T-helper 17 cell (primary cell): ENCODE measurements at places on chromosomes 2 and 18. TPM values are rescaled to one million over a fixed set of nuclear protein-coding genes. Genes with fewer than 3 reads are reported as not detected.

GRCh38 chr2:218802386-218802994 lies 20.5 kb downstream of the CYP27A1 start:
- no peak overlapping the region for H3K27ac ChIP-seq
- H3K4me1 ChIP-seq, result peaks cover 2% of the 10 kb centered on the region
- H3K27me3 ChIP-seq, result peaks cover 13% of the 10 kb centered on the region

GRCh38 chr2:46298272-46298521 lies 990 bp downstream of the EPAS1 start:
- peaks cover 36% of the 10 kb centered on the region for H3K4me1 ChIP-seq
- no peaks in the 10 kb centered on the region for H3K36me3 ChIP-seq
- DNase-seq, result no peak

DNA sequence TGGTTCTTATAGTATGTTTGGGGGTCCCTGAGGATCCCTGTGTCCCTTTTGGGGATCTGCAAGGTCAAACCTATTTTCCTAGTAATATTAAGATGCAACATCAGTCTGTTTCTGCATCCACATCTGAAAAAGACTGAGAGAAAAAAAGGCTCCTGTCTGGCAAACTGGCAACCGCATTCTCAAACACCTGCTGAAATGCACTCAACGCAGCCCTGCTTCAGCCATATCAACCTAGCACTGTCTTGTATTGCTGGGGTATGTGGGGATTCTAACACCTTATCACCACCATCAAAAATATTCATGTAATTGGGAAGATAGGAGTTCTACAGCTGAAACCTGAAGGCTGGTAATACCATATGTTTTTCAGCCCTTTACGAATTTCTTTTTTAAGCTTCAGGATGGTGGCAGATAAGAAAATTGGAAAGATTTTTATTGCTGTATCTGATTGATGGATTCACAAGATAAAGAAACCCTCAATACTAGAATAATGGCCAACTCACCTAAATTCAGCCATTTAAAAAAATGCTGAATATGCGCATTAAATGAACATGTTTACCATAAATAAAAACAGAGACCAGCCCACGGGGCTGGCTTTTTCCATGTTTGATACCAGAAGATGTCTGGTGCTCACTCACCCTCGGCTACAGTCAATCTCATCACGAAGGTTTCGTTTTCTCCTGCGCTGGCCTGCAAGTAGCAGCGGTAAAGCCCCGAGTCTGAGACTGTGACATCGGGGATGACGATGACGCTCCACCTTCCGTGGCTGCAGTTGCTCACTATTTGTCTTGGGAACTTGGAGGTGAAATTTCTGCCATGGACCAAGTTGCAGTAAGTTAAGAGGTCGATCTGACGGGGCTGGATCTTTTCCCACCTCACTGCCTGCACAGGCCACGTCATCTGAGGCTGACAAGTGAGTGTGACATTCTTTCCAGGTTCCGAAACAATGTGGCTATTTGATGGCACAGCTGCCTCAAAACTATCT lies 52.3 kb downstream of the CD226 start:
- H3K27me3 ChIP-seq, result no peaks in the 10 kb centered on the region
- peak overlapping the region; percentile 98 for H3K27ac ChIP-seq
- no peak for DNase-seq
- peak overlapping the region; percentile 57 for H3K4me3 ChIP-seq
- H3K4me1 ChIP-seq, result peaks cover 49% of the 10 kb centered on the region

GRCh38 chr2:230412846-230413245 lies 3.2 kb upstream of the SP100 start:
- H3K4me3 ChIP-seq, result peak overlapping the region; percentile 99
- H3K4me1 ChIP-seq, result peaks cover 39% of the 10 kb centered on the region
- no peaks in the 10 kb centered on the region for H3K27me3 ChIP-seq
- H3K36me3 ChIP-seq, result no peaks in the 10 kb centered on the region

- H3K27ac ChIP-seq, result no peak overlapping the region
- no peaks in the 10 kb centered on the region for H3K27me3 ChIP-seq
Observed at GRCh38 chr18:39951142-39951720, 2003.8 kb upstream of the PIK3C3 start.

DNA sequence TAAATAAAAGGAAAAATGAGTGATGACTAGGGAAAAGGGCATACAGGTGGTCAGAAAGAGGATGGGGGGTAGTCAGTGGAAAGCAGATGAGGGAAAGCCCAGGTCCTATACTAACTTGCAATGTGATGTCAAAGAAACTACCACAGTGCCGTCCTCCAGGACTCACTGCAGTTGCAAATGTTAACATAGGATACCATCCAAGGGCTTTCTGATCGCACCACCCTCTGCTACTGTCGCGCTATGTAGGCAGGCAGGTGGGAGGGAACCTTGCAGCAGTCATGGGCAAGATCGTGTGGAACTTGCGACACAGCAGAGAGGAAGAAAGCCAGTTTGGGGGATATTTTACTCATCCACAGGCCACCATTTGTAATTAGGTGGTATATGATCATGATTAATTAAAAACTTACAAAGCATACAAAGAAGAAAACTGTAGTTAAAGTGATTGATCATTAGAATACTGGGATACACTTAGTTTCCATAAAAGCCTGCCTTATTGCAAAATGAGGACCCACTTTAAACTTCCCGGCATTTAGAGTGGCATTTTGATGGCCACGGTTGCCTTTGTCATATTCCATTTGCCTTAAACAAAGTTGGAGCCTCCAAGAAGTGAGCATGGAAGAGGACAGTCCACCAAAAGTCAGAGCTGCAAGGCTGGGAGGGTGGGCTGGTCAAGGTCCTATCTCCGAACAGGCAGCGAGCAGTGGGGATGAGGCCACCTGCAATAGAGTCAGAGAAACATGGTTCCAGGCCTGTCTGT lies 8.5 kb upstream of the ROCK2 start:
- no peak for DNase-seq
- H3K27me3 ChIP-seq, result no peaks in the 10 kb centered on the region
- no peak overlapping the region for H3K27ac ChIP-seq
- no peak overlapping the region for H3K4me3 ChIP-seq
- no peaks in the 10 kb centered on the region for H3K36me3 ChIP-seq

CD8A gene
- 0.70 TPM for total RNA-seq

ABHD1 gene
- 0.94 TPM for total RNA-seq

USP34 gene
- total RNA-seq, result 148 TPM

DLGAP1 gene
- 1.6 TPM for total RNA-seq

SLC9A2 gene
- total RNA-seq, result not detected
